ENCODE measurements at places on chromosomes 2 and 18. TPM values are rescaled to one million over a fixed set of nuclear protein-coding genes. Genes with fewer than 3 reads are reported as not detected.

The CCDC121 gene
- 10.6 TPM for total RNA-seq

DNA sequence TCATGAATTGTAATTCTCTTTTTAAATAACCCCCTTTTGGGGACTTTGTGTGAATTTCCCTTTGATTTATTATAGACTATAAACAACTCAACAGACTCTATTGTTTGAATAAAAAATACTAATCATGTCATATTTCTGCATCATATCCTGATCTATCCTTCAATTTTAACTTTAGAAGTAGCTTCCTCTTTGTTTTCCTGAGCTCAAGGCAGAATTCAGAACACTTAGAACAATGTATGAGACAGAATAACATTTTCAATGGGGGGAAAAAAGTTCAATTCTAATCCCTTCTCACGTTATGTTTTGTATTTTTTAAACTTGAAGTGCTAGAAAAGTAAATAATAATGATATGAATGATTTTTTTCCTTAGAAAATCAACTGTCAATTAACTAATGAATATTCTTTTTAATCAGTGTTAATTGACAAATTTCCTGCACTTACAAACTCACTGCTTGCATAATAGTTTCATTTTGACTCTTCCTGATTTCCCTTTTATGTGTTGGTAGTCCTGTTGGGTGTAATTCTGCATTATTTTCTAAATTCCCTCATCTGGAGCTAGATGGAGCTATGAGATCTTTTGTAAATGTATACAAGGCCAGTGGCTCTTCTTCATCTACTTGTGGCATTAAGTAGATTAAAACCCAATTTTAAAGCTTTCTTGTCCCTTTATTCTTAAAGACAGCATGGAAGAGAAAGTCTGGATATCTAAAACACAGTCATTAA lies 326.1 kb downstream of the PARD3B start:
- DNase-seq: peak; percentile 63

GRCh38 chr18:76878426-76878825 lies 56.1 kb downstream of the ZNF236 start:
- DNase-seq: no peak

GRCh38 chr2:208072250-208072892 lies 47.0 kb upstream of the PLEKHM3 start:
- DNase-seq: peak; percentile 73

- no peak for DNase-seq
These were observed 5.6 kb downstream of the FBXO36 start for GRCh38 chr2:229927817-229928321.

- peak; percentile 42 for DNase-seq
These were observed 184.7 kb downstream of the MREG start for GRCh38 chr2:215828528-215829184.

DNA sequence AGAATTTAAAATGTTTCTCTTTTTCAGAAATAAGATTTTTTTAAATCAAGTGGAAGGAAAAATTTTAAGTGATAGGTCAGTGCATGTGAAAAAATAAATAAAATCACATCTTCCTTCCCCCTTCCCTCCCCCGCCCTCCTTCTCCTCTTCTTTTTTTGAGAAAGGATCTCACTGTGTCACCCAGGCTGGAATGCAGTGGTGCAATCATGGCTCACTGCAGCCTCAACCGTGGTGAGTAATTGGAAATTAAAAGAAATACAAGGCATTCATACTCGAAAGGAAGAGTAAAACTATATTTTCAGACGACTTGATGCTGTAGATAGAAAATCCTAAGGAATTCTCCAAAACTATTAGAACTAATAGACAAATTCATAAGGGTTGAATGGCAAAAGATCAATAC lies 16.9 kb upstream of the CRACDL start:
- no peak for DNase-seq

DNA sequence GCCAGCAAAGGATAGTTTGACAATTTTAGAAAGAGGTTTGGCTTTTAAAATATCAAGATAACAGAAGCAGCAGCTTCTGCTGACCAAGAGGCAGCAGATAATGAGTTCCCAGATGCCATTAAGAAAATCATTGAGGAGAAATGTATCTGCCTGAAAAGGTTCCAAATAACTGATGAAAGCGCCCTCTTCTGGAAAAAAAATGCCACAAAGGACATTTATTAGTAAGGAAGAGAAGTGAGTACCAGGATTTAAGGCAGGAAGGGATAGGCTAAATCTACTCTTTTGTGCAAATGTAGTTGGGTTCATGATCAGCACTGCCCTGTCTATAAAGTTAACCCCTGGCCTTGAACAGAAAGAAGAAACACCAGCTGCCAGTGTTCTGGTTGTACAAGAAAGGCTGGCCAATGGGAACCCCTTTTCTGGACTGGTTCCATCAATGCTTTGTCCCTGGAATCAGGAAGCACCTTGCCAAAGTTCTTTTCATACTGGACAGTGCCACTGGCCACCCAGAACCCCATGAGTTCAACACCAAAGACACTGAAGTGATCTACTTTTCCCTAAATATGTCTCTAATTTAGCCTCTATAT lies 40.6 kb downstream of the DHX57 start:
- DNase-seq: no peak

GRCh38 chr18:13940326-13940725 lies 25.0 kb upstream of the MC2R start:
- no peak for DNase-seq

The HRH4 gene
- 0.48 TPM for total RNA-seq

DNA sequence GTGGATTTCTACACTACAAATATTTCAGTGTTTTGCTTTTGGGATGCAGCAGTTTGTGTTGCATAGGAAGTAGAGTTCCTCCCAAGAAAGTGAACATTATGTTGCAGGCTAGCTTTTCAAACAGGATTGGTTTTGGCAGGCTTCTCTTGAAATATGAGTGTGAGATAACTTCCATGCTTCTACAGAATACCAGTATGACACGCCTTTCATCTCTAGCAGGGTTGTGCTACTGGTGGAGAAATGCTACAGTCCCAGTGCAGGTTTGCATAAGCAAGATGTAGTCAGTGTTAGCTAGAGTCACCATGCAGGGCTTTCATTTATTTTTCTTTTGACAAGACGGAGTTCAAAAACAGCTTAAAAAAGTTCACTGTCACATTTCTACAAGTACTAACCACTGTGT lies 17.1 kb upstream of the CAVIN2 start:
- peak; percentile 84 for DNase-seq

DNA sequence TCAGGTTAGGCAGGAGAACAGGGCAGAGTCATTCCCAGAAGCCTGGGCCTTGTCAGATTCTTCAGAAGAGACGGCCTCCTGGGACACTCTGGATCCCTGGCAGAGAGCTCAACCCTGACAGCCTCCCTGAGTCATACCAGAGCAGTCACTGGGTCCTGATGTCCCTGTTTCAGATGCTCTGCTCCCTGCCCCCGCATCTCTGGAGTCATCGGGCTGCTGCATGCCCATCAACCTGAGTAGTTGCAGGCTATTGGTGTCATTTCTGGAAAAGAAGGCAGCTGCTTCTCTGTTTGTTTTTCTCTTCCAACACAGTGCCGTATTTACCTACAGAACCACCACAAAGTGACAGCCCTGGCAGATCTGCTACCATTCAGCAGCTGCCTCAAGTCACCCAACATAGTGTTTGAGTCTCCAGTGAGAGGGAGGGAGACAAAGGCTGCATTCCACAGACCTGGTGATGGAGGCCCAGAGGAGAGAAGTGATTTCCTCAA lies 145.1 kb downstream of the B3GNT2 start:
- DNase-seq: peak; percentile 65

The HOXD3 gene
- not detected for total RNA-seq

DNA sequence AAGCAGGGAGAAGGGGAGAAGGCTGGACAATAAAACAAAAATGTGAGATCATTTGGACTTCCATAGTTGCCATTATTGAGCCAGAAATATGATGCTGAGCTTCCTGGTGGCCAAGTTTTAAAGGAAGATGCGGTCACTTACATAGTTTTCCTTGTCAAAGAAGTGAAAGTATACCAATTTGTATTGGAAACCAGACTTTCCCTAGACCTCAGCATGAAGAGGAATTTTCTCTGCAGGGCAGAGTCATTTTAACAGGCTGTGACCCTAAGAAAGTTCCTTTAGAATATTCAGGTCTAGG lies 111.0 kb downstream of the GATA6 start:
- no peak for DNase-seq

The RAX gene
- 3.4 TPM for total RNA-seq

DNA sequence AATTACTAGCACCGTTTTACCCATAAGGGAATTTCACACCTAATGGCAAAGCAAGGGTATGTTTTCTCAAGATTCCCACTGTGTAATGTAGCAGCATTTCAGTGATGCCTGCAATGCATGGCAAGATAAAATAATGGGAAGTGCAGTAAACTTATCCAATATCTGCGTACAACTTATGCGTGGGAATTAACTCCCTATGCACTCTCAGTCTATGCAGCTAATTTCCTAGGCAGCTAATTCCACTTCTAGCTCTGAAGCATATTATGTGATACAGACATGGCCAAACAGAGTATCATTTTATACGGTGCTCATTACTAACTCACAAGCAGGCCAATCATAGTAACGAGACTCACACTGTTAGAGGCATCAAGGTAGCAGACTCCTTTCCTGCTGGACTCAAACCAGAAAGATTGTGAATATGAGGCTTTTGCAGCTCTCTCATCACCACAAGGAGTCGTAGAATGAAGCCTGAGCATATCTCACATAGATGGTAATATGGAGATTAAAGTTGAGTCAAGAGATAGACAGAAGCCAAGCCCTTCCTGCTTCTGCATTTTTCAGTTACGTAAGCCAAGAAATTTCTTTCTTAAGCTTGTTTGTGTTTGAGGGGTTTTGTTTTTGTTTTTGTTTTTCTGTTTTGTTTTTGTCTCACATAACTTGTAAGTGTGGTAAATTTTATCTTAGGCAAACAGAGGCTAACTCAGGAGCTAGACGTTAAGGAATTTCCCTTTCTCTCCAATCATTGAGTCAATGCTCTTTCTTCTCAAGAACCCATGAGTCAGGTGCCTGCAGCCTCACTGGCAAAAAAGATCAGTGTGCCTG lies 34.8 kb upstream of the ITGAV start:
- DNase-seq: peak; percentile 43

The PLEK gene
- 22.9 TPM for total RNA-seq

DNA sequence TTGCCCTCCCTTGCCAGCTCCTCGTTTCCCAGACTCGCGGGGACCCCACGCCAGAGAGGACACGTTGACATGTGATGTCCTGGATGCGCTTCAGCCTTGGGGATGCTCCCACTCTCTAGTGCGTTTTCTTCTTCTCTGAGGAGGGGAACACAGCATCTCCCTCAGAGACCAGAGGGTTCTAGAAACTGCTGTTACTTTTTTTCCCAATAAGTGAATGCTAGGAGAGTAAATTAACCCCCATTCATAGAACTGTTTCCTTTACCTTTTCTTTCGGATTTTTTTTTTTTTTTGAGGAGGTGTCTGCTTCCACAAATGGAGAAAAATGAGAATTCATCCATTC lies 370 bp upstream of the EFEMP1 start:
- DNase-seq: no peak

- DNase-seq: peak; percentile 70
These were observed 412 bp downstream of the OSBPL1A start for GRCh38 chr18:24397131-24397693.

GRCh38 chr2:3463186-3463835 lies 56.0 kb downstream of the ADI1 start:
- no peak for DNase-seq

DNA sequence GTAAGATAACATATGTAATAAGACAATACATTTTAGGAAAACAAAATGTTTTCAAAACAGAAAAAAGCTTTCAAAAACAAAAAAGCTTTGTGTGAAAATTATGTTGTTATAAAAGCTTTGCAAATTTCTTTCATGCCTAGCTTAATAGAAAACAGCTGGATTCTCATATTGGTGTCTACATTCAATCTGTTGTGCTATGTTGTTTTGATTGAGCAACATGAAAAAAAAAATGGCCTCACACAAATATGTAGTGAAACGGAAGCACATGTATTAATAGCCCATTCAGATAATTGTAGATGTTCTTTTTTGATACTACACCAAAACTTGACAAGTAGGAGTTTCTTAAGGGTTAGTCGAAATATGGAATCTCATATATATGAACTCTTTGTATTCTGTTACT lies 197.5 kb downstream of the ZEB2 start:
- DNase-seq: no peak

DNA sequence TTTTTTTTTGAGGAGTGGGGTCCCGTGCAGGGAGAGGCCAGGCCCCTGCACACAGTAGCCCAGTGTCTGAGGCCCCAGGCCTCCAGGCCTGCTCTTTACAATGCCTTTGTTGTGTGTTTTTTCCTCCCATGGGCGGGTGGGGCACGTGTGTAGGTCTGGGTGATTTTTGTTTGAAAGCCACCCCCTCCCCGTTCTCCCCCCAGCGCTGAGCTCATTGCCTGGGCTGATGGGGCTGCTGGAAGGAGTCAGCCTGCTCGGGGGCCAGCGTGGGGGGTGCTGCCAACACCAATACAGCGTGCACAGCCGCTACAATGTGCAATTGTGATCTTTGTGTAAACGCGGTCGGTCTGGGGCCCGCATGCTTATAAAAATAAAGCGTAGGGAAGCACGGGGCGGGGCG lies 142.7 kb downstream of the DYSF start:
- DNase-seq: peak; percentile 19

- DNase-seq: no peak
These were observed 8.4 kb upstream of the POU3F3 start for GRCh38 chr2:104845552-104845931.

DNA sequence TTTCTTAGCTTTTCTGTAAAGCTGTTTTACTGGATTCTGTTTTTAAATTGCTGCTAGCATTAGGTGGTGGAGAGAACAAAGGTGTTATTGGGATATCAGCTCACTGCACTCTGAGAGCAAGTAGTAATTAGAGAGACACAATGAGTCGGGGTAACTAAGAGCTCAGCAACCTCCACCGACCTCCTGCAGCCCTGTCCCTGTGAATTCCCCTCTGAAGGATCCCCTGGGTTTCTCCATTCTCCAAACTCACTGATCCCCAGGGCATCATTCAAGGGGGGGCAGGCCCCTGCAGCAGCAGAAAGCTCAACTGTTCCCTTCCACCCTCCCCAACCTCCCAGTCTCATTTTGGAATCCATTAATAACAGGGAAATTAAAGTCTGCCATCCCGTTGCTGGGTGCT lies 73.0 kb downstream of the MTCL1 start:
- DNase-seq: no peak

GRCh38 chr2:86358957-86359356 lies 21.5 kb upstream of the REEP1 start:
- DNase-seq: no peak

- no peak for DNase-seq
These were observed 655.9 kb upstream of the SYT4 start for GRCh38 chr18:43933177-43933576.

DNA sequence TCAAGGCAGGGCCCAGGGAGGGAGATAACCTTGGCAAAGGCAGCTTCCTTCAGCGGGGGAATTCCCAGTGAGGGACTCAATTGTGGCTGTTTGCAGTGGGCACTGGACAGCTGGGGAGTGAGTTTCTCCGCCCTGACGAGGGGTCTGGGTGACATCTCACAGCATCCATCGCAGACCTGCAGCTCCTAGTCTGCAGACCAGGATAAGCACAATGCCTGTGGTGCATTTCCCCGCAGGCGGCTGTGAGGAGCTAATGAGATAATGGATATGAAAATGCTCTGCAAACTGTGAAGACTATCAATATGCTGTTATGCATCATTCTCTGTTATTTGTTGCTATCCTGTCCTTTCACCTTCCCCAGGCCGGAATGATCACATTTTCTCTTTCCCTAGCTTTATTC lies 30.0 kb upstream of the CYP1B1 start:
- no peak for DNase-seq

Data from umbilical cord (tissue), 2 donors.